ENCODE measurements at places on chromosomes 1 and 21. TPM values are rescaled to one million over a fixed set of nuclear protein-coding genes. Genes with fewer than 3 reads are reported as not detected.

DNA sequence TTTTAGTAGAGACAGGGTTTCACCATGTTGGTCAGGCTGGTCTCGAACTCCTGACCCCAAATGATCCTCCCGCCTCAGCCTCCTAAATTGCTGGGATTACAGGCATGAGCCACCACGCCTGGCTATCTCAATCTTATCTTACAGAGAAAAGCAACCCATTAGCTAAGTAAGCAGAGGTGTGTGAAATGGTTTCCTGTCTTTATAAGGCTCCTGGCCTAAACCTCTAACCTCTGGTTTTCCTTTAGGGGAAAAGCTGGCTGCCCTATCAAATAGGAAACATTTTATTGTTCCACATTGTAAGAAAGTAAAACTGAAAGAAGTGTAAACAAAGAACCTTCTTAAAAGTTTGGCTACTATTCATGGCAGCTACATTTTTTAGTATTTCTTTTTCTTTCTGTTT lies 78.3 kb upstream of the MORC3 start:
- no peaks in the 10 kb centered on the region for H3K27me3 ChIP-seq
- H3K27ac ChIP-seq, result no peak overlapping the region
- H3K4me1 ChIP-seq, result no peaks in the 10 kb centered on the region
- H3K36me3 ChIP-seq, result peaks cover 9% of the 10 kb centered on the region
- H3K4me3 ChIP-seq, result no peak overlapping the region

DNA sequence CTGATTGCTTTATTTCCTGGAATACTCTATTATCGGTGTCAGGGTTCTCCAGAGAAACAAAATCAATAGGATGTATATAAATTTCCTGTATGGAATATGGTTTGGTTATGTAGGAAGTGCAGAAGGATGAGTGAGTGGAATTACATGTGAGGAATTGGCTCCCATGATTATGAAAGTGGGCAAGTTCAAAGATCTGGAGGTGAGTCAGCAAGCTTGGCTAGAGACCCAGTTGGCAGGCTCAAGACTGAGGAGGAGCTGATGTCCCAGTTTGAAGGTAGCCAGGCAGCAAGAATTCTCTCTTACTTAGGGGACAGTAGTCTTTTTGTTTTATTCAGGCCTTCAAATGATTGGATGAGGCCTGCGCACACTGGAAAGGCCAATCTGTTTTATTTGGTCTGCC lies 57.5 kb downstream of the MAP3K7CL start:
- H3K36me3 ChIP-seq, result peaks cover 2% of the 10 kb centered on the region
- no peak overlapping the region for H3K4me3 ChIP-seq
- peaks cover 19% of the 10 kb centered on the region for H3K4me1 ChIP-seq
- no peak overlapping the region for H3K27ac ChIP-seq

GRCh38 chr1:225700889-225701465 lies 48.1 kb upstream of the ENAH start:
- no peaks in the 10 kb centered on the region for H3K4me1 ChIP-seq
- no peak overlapping the region for H3K4me3 ChIP-seq
- no peak for DNase-seq
- no peaks in the 10 kb centered on the region for H3K36me3 ChIP-seq
- H3K27me3 ChIP-seq, result peaks cover 3% of the 10 kb centered on the region
- H3K27ac ChIP-seq, result no peak overlapping the region

DNA sequence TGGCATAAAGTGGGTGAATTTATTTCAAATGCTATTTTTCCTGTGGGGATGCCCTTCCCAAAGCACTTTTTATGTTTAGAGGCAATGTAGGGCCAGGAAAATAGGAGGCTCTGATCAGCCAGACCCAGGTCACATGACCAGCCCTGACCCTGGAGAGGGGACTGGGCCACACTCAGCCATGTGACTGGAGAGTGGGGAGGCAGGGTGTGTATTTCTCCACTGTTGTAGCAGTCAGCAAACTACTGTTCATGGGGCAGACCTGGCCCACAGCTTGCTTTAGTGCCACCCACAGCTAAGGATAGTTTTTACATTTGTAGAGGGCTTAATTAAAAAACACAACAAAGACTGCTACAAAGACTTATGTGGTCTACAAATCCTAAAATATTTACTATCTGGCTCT lies 153.8 kb downstream of the ACTL8 start:
- no peaks in the 10 kb centered on the region for H3K4me1 ChIP-seq
- no peak overlapping the region for H3K4me3 ChIP-seq
- DNase-seq, result no peak
- no peak overlapping the region for H3K27ac ChIP-seq
- H3K27me3 ChIP-seq, result peaks cover 3% of the 10 kb centered on the region
- no peaks in the 10 kb centered on the region for H3K36me3 ChIP-seq

DNA sequence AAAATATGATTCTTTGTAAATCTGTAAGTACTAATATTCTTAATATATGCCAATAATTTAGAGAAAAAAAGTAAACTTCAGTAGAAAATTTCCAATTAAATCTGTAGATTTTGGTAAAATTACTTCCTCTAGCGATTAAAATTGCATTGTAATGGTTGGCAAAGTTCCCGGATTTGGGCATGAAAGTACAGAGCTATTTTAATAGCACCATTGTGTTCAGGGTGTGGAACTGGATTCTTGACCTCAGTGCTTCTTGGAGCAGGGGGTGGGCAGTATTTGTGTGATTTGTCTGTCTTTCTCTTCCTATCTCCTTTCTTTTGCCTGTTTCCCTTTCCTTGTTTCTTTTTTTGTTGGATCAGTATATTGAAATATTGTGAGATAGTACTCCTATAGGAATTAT lies 72.1 kb downstream of the DNM3 start:
- H3K27me3 ChIP-seq, result peaks cover 6% of the 10 kb centered on the region
- H3K4me3 ChIP-seq, result no peak overlapping the region
- H3K4me1 ChIP-seq, result no peaks in the 10 kb centered on the region
- H3K27ac ChIP-seq, result no peak overlapping the region
- no peaks in the 10 kb centered on the region for H3K36me3 ChIP-seq

- no peaks in the 10 kb centered on the region for H3K27me3 ChIP-seq
- no peak for DNase-seq
- no peaks in the 10 kb centered on the region for H3K4me1 ChIP-seq
- no peak overlapping the region for H3K27ac ChIP-seq
- no peaks in the 10 kb centered on the region for H3K36me3 ChIP-seq
Observed at GRCh38 chr21:27164208-27165177, 197.6 kb upstream of the ADAMTS5 start.

The APCS gene
- not detected for total RNA-seq

The PGLYRP4 gene
- not detected for total RNA-seq

Measured in activated T-helper 1 cell treated with anti-CD3 and anti-CD28 coated beads, Interleukin-12 subunit alpha, Interleukin-12 subunit beta, Interleukin-2, Interleukin-4 antibody, amounts not matched to agents 30 ng/mL and 10 ng/mL and 1 ng/mL, durations not matched to agents 14 hours and 24 hours and 36 hours (primary cell).